ENCODE measurements at places on chromosomes 6 and 20. TPM values are rescaled to one million over a fixed set of nuclear protein-coding genes. Genes with fewer than 3 reads are reported as not detected.

- DNase-seq = no peak
Measured at GRCh38 chr20:54015496-54015895, 54.9 kb downstream of the BCAS1 start.

DNA sequence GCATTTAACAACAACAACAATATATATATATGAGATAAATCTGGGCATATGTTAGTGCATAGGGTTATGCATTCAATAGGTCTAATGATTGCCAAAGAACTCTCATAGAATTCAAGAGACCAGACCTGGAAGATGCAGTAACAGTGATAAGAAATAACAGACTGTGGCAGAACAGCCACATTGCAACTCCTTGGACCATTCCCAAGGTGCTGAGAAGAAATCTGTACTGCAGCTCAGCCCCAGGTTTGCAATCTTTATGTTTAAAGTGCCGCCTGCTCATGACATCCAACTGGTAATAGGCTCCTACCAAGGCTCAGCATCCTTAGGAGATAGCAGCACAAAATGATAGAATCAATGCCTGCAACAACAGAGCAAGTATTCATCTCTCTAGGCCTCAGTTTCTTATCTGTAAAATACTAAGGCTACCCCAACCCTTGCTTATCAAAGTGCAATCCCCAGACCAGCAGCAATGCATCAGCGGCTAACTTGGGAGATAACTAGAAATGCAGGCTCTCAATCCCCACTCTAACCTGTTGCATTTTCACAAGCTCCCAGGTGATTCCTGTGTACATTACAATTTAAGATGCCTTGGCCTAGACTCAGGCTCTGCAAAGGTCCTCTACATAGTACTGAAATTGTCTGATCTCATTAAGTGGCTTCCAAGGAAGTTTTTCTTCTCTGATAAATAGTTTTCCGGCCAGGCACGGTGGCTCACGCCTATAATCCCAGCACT is 30.6 kb upstream of the PIM1 start:
- DNase-seq = no peak

DNA sequence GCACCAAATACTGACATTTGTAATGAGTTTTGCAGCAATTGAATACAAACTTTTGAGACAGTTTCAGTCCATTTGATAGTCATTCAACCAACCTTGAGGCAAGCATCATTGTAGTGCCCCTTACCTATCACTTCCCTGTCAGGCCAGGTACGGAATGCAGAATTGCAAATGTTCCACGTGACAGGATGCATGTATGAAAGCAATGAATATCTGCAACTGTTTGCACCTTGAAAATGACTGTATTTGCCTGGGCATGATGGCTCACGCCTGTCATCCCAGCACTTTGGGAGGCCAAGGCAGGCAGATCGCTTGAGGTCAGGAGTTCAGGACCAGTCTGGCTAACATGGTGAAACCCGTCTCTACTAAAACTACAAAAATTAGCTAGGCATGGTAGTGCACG is 146.0 kb upstream of the SCGN start:
- DNase-seq = no peak

DNA sequence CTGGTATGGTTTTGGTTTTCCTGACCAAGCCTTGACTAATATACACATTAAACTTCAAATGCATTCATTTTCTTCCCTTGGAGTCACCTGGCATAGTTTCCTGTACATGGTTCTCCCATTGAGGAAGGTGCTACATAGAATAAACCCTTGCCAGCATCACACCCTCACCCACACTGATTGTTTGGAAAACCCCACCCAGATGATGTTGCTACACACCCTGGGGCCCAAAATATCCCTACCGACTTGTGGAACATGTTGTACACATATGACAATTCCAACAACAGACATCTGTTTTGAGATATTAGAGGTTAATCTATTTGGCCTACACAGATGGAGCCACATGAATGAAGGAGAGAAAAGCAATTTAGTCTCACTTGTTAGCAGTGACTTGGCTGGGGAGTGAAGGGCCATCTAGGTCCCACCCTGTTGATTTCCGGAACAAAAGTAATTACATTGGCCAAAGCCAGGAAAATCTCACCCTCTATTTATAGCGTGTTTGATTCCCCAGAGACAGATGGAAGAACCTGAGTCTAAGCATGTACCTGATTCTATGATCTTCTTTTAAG is 606.0 kb upstream of the BTBD3 start:
- DNase-seq = no peak

DNA sequence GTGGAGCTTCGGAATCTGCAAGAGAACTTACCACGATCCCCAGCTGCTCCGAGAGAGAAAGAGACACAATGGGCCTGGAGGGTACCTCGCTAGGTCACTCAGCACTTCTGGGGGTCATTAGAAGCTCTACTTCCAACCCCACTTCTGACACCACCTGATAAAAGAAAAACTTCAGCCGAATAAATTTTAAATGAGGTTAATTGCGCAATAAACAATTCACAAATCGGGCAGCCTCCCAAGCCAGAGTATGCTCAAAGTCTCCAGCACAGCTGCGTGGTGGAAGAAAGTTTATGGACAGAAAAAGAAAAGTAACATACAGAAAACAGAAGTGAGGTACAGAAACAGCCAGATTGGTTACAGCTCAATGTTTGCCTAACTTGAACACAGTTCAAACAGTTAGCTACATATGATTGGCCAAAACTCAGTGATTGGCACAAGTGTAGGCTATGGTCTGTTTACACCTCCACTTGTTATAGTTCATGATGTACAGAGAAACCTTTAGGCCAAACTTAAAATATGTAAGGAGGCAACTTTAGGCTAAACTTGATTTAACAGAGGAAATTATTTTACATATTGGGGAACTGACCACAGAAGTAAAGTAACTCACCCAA is 52.6 kb downstream of the COL11A2 start:
- DNase-seq = no peak

The PPDPF gene
- 307 TPM for total RNA-seq

The LHFPL5 gene
- not detected for total RNA-seq

Data from left ventricle myocardium superior (tissue), 1 donor.